ENCODE measurements at places on chromosomes 2 and 18.
A peak's percentile ranks its signal among the peaks of the same experiment; 100 is the strongest.

GRCh38 chr2:127046579-127046978 is 60.4 kb downstream of the BIN1 start:
- DNase-seq: no peak

- DNase-seq: peak; percentile 96
Measured at GRCh38 chr2:112794131-112794733, 9.9 kb upstream of the IL1A start.

DNA sequence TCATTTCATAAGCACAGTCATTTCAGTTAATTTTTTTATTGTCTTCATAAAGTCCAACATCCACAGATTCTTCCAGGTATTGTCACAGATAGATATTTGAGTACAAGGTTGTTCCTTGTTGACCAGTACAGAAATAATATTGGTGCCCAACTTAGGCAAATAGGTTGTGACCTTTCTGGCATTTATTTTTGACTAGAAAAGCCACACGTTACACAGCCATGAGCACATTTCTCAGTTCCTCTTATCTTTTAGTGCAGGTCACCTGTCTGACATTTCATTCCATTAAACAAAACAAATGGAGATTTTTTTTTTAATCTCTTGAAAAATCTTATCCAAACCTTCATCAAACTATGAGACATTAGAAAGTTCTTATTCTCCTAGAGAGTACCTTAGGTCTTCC is 428.8 kb downstream of the ZNF521 start:
- DNase-seq: no peak

- peak; percentile 67 for DNase-seq
Measured at GRCh38 chr2:160367887-160368286, 125.7 kb downstream of the RBMS1 start.

- DNase-seq: no peak
Measured at GRCh38 chr2:210233487-210233886, 8.2 kb upstream of the ACADL start.

GRCh38 chr2:181073896-181074295 is 93.5 kb downstream of the UBE2E3 start:
- no peak for DNase-seq

GRCh38 chr2:184532551-184532950 is 65.8 kb upstream of the ZNF804A start:
- no peak for DNase-seq

DNA sequence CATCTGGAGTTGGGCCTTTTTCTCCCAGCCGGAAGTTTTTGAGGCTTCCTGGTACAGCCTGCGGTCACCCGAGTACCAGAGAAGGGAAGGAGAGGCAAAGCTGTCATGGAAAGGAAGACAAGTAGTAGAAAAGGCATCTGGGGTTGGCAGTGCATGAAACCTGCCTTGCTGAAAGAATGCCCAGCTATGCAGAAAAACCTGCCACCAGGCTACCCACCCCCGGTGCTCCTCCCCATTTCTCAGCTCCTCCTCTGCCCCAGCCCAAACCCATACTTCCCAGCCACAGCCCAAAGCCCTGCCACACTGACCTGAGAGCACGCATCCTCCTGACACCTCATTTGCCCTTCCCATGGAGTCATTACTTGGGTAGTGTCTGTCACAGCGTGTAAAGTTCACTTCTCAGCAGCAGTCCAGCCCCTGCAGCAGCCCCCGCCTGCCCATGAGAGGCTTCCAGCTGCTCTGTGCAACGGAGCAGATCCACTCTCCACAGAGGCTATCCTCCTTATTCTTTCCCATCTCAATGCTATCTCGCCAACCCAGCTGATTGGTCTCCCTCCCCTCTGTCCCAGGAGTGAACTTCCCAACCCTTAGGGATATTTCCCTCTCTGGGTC is 40.4 kb upstream of the MAL start:
- DNase-seq: no peak

GRCh38 chr2:121153516-121153915 is 131.5 kb downstream of the TFCP2L1 start:
- DNase-seq: no peak

GRCh38 chr2:190452433-190452832 is 44.3 kb downstream of the MFSD6 start:
- no peak for DNase-seq

DNA sequence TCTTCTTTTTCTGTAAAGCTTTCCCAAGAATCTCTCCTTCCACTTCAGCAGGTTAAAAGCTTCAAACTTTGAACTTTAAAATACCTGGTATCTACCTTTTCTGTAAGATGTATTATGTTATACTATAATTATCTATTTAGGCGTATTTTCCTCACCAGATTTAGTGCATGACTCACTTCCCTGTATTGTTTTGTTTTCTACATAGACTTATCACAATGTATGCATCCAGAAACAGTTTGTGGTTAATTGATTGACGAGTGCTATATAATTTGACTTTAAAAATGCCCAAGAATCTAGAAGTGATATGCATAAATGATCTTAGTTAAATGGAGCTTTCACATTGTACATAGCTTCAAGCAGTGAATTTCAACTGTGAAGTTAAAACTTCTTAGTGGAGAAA is 473.9 kb upstream of the CDH2 start:
- DNase-seq: no peak

DNA sequence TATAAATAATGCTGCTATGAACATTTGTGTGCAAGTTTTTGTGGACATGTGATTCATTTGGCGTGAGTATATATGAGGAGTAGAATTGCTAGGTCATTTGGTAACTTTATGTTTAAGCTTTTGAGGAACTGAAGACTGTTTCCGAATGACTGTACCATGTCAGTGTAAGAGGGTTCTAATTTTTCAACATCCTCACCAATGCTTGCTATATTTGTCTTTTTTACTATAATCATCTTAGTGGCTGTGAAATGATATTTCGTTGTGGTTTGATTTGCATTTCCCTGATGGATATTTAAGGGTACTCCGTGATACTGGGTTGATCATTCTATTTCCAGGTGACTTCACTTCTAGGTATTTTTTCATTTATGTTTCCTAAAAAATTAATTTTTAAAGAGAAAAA is 241.1 kb downstream of the BCL2 start:
- DNase-seq: no peak

- no peak for DNase-seq
Measured at GRCh38 chr2:179165356-179166000, 99.2 kb downstream of the SESTD1 start.

DNA sequence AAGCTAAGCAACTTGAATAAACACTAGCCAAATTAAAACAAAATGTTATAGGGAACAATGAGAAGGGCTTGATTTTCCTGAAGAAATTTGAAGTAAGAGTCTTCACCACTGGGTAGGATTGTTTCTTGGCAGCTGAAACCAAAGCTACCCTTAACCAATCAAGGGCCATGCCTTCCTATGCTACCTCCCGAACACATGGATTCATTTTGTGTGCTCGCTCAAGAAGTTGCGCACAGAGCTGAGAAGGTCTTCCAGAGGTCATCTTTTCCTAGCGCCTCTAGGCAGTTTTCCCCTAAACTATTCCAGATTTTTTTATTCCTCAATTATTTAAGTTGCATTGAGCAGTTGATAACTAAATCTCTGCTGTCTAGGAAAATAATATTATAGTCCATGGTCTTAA is 264.6 kb downstream of the RBM43 start:
- DNase-seq: no peak

GRCh38 chr2:40535972-40536371 is 84.1 kb upstream of the SLC8A1 start:
- no peak for DNase-seq

DNA sequence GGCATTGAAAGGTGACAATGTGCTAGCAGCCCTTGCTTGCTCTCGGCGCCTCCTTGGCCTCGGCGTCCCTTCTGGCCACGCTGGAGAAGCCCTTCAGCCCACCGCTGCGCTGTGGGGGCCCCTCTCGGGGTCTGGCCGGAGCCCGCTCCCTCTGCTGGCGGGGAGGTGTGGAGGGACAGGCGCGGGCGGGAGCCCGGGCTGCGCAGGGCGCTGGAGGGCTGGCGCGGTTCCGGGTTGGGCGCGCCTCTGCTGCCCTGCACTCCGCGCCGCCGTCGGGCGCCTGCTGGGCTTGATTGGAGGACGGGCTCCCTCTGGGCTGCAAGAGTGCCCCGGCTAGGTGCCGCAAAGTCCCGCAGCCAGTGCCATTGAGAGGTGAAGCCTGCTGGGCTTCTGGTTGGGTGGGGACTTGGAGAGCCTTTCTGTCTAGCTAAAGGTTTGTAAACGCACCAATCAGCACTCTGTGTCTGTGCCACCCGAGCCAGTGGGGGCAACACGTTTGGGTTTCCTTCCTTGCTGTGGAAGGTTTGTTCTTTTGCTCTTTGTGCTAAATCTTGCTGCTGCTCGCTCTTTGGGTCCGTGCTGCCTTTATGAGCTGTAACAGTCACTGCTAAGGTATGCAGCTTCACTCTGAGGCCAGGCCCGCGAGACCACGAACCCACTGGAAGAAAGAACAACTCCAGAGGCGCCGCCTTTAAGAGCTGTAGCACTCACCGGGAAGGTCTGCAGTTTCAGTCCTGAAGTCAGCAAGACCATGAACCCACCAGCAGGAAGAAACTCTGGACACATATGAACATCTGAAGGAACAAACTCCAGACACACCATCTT is 14.8 kb upstream of the IMP4 start:
- no peak for DNase-seq

GRCh38 chr18:33951031-33951430 is 273.7 kb downstream of the NOL4 start:
- DNase-seq: no peak

- DNase-seq: no peak
Measured at GRCh38 chr2:64754570-64754969, 100.9 kb upstream of the SERTAD2 start.

GRCh38 chr2:26577442-26578112 is 63.6 kb downstream of the CIB4 start:
- DNase-seq: no peak

- DNase-seq: no peak
Measured at GRCh38 chr2:215436705-215437565, 1.1 kb upstream of the FN1 start.

DNA sequence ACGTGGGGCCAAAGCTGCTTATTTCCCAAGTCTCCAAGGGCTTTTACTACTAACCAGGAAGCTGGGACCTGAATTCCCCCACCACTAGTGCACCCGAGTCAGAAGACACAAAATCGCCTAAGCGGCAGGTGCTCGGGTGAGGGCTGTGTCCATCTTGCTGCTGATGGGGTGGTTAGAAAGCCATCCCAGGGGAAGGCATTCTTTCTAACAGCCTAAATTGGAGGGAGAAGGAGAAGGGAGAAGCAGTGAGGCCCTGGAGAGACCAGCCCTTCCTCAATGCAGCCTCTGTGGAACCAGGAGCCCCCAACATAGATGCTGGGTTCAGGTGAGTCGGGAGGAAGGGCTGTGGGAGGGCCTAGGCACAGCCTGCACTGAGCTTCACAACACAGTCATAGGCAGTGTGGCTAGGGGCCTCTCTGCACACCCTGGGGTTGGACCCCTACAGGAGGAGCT is 1.9 kb upstream of the PROM2 start:
- no peak for DNase-seq

DNA sequence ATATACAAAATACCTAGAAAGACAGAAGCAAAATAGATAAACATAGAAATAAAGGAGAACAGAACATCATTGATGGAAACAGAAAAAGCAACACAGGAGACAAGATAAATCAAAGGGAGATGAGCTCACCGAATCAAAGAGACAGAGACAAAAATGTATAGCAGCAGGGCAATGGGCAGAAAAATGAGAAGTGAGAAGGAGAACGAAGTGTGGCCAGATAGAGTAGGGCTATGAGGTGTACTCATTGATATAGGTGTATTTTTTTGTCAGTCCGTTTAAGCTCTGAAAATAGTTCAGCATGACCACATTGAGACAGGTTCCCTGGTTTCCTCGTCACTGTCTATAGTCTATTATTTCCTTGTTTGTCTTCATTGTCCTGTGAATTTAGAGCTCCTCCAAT is 55.1 kb downstream of the SP100 start:
- no peak for DNase-seq

DNA sequence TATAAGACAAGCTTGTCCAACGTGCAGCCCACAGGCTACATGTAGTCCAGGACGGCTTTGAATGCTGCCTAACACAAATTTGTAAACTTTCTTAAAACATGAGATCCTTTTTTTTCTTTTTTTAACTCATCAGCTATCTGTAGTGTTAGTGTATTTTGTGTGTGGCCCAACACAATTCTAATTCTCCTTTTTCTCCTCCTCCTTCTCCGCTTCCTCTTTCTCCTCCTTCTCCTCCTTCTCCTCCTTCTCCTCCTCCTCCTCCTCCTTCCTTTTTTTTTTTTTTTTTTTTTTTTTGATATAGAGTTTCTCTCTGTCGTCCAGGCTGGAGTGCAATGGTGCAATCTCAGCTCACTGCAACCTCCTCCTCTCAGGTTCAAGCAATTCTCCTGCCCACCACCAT is 39.3 kb upstream of the GTF2A1L start:
- no peak for DNase-seq

- no peak for DNase-seq
Measured at GRCh38 chr2:62938126-62938525, 112.5 kb upstream of the OTX1 start.

DNA sequence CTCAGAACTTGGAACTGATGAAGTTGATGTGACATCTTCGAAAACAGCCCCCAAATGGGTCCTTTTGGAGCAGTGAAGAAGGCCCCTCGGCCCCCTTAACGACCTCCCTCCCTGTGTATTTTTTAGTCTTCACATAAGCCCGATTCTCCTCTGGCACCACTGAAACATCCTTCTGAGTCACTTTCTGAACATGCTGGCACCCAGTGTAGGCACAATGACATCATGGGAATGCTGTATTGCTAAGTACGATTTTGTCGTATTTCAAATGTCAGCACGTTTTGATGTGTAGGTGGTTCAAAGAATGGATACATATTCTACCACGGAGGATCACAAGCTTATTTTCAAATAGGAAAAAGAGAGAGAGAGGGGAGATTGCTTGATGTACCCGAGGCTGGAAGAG is 111.7 kb upstream of the RIOK3 start:
- DNase-seq: no peak

GRCh38 chr2:113910967-113911678 is 21.2 kb downstream of the ACTR3 start:
- no peak for DNase-seq

DNA sequence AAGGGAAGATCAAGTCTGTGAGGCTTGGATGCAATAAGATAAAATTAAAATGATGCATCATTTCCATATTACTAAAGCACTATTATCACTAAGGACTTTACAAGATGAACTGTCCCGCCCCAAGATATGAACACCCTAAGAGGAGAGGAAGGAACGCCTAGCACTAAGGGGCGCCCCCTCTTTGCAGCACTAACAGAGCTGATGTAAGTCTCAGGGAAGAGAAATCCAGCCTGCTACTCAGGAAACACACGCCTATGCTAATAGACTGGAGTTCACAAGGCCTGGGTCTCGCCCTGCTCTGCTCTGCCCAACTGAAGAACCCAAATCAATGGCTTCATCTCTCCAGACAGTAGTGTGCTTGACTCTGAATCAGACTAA is 6.1 kb downstream of the INO80C start:
- peak; percentile 25 for DNase-seq
